Dermis blood vessel endothelial cell (primary cell): ENCODE measurements at places on chromosomes 2 and 18. TPM values are rescaled to one million over a fixed set of nuclear protein-coding genes. Genes with fewer than 3 reads are reported as not detected.

Gene MERTK
- 25.0 and 28.9 TPM in 2 replicates for total RNA-seq

Gene NTSR2
- not detected in 2 replicates for total RNA-seq

Gene NAT8
- not detected in 2 replicates for total RNA-seq

Gene RUFY4
- total RNA-seq = not detected in 2 replicates

Gene UGT1A3
- not detected in 2 replicates for total RNA-seq

Gene BOLL
- total RNA-seq = not detected in 2 replicates

DNA sequence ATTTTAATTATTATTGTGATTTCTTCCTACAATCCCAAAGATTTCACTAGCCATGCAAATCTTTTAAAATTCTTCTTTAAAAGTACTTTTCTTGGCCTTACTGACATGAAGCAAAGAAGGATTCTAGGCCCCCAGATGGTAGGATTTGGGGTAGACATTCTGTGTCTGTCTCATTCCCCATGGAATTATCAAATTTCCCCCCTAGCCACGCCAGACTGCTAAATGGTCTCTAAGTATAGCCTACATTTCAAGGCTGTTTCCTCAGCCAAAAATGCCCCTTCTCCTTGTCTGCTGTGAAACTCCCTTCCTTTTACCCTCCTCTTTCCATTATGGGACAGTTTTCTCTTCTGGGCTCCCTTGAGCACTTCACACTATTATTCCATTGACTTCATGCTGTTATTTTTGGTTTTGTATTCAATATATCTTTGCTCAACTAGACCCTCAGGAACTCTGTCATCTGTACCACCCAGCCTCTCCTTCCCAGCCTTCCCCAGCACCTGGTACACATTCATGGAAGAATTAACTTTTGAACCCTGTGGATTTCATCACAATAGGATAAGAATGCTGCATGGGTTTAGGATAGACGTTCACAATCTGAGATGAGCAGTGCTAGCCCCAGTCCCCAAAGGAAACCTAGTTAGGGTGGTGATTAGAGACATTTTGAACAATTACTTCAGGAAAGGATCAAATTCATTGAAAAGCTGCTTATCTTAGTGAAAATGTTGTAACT, 21.5 kb upstream of the CYP1B1 start:
- DNase-seq = no peak

GRCh38 chr2:19312949-19313348, 45.5 kb downstream of the OSR1 start:
- peak; percentile 14 for DNase-seq

DNA sequence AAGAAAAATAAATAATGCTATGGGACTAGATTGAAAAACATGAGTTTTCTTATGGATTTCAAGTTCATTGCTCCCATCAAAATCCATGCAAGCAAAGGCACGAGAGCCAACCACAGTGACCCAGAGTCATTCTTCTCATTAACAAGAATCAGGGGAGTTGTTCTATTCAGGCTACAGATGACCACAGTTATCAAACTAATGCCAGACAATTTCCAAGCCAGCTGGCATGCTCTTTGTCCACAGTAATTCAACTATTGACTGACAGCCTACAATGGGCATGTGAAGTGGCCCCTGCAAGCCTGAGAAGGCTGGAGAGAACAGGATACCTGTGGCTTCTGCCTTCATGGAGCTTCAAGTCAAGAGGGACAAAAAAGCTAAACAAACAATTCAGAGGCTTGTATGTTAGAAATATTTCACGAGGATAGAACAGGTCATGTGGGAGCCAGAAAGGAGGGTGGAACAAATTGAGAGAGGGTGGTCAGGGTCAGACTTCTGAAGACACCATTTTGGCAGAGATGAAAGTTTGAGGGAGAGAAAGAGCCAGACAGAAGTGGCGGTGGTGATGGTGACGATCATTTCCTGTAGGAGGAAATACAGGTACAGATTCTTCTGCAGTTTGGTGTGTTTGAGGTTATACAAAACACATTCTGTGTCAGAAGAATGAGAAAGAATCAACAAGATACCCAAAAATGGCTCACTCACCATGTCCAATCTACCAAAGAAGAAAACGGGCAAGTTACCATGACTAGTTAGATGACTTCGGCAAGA, 732.4 kb downstream of the RNF144A start:
- DNase-seq = no peak

DNA sequence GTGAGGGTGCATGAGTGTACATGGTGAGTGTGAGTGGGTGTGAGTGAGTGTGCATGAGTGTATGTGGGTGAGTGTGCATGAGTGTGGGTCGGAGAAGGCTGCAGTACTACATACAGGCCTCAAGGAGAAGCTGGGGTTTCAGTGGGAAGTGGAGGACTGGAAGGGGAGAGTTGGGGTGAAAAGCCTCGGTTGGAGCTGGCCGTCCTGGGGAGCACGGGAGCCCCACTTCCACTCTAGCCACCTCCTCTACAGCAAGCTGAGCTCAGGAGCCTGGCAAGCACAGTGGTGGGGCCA, 68.7 kb upstream of the HPCAL1 start:
- DNase-seq = no peak

GRCh38 chr2:54387059-54387991, 68.8 kb upstream of the SPTBN1 start:
- DNase-seq = peak; percentile 70

DNA sequence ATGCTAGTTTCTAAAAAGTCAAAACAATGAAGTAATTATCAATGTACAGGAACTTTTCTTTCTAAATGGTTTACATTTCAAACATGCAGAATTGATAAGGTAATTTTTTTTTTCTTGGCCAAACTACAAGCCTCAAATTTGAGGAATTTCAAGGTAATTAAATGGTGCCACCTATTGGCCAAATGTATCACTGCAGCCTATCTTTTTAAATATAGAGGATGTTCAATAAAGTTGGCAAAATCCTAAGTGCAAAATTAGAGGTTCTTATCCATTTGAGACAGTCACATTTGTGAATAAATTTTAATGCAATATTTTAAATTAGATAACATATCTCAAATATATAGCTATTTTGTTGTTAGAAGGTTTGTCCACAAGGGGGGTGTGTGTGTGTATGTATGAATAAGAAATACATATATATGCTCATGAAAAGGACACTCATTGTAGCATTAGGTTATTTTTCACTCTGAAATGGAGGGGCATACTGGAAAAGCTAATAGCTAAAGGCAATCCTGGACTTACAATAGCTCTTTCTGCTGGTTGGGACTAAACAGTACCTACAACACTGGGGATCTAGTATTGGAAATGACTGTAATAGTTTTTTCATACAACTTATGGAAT, 26.2 kb downstream of the MMADHC start:
- DNase-seq = peak; percentile 61

DNA sequence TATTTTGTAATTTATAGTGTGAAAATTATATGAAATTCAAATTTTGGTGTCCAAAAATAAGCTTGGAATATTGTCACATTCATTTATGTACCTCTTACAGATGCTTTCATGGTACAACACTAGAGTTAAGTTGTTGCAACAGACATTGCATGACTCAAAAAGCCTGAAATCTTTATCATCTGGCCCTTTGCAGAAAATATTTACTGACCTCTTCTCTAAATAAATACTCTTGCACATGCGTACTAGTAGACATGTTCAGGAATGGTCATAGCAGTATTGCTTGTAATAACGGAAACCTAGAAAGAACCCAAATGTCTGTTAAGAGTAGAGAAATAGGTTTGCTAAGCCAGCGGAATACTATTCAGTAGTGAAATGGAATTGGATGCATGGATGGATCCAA, 60.4 kb downstream of the GALNT1 start:
- no peak for DNase-seq

DNA sequence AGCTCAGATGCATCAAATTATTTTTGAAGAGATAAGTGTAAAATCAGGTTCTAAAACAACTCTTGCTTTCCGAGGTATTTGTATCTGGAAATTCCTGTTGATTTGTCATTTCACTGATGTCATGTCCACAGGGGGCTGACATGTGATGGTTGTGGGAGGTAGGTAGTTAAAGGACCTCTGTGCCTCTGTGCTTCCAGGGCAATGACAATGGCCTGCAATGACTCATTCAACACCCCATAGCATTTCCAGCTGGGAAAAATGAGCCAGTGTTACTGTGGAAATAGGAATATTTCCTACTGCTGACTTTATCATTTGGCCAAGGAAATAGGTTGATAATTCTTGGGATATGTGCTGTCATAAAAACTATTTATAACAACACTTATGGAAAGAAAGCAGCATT, 86.2 kb upstream of the CCDC195 start:
- DNase-seq = peak; percentile 79

GRCh38 chr18:60471652-60472051, 99.1 kb upstream of the MC4R start:
- DNase-seq = no peak

DNA sequence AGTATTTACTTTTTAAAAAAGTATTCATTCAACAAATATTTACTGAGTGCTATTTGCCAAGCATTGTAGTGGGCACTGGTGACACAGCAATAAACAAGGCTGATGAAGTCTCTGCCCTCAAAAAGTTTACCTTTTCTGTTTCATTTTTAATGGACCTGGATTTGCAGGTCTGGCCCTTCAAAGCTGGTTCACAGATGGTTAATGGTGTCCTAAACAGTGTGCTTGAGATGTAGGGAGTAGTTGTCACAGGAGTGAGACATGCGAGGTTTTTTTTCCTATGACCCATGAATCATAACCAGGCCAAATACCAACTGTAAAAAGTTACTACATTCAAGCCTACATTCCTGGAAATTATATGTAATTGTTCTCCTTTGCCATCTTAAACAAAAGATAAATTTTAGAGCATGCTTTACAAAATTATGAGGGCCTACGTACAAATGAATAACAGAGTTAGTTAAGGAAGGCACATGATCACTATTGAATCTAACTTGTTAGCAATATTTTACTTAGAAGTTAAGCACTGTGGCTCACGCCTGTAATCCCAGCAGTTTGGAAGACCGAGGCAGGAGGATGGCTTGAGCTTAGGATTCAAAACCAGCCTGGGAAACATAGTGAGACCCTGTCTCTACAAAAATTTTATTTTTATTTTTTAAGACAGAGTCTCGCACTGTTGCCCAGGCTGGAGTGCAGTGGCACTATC, 223.9 kb downstream of the MBD5 start:
- peak; percentile 15 for DNase-seq

DNA sequence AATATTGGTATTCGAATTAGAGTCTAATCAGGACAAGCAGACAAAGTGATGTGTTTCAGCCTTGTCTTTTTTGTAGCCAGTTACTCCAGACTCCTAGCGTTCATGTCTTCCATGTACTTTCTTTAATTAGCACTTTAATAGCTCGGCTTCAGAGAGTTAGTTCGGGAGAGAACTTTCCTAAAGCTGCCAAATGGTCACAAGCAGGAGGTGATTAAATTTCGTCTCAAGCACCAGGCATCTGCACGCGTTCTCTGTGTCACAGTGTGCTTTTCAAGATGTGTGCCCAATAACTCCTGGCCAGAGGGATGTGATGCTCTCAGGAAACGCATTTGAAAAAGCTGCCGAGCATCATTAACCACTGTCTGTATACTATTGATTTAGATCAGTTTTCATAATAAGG, 790.8 kb downstream of the SOCS6 start:
- DNase-seq = no peak

DNA sequence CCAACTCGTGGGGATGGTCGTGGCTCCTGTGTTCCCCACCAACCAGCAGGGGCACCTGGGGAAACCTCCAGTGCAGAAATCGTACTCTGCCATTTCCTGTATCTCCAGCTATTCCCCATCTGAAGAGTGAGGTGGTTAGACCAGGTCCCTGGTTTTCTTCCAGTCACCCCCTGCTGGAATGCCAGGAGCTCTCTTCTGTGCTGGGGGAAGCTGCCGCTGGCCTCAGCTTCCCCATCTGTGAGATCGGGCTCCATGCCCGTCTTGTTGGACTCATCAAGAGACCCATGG, 119.7 kb downstream of the INHBB start:
- DNase-seq = no peak

- peak; percentile 46 for DNase-seq
Measured at GRCh38 chr2:26597197-26597596, 44.0 kb downstream of the CIB4 start.

GRCh38 chr18:41410006-41410405, 545.0 kb upstream of the PIK3C3 start:
- DNase-seq = no peak

DNA sequence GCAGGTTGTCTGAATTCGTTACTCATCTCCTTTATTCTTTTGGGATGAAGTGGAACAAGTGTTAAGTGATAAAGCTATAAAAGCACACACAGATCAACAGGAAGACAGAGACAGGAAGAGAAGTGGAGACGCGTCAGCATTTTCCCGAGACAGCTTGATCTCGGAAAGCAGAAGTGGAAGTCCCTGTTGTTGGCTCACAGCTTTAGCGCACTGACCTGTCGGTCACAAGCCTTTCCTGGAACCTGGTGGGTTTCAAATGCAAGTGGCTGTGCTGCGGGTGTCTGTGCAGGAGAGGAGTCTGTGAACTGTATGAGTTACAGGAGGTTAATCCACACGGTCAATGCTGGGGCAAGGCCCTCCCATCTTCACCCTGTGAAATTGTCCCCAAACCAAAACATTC, 116.6 kb upstream of the PELI1 start:
- peak; percentile 85 for DNase-seq

- no peak for DNase-seq
Measured at GRCh38 chr2:68385220-68385906, 20.3 kb downstream of the PLEK start.

DNA sequence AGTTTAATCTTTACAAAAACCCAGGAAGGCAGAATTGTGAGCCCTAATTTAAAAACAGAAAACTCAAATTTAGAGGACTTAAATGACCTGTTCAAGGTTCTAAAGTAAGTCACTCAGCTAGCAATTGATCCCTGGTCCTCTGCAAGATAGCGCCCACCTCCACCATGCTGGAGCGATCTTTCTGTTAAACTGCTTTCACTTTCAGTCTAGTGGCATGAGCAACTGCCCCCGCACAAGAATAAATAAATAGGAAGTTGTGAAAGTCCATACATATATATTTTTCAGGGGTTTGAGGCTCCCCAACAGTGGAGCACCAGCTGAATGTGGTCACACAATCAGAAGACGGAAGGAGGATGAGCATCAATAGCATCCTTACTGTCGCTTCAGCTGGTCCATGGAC, 217.9 kb downstream of the NAPG start:
- no peak for DNase-seq

DNA sequence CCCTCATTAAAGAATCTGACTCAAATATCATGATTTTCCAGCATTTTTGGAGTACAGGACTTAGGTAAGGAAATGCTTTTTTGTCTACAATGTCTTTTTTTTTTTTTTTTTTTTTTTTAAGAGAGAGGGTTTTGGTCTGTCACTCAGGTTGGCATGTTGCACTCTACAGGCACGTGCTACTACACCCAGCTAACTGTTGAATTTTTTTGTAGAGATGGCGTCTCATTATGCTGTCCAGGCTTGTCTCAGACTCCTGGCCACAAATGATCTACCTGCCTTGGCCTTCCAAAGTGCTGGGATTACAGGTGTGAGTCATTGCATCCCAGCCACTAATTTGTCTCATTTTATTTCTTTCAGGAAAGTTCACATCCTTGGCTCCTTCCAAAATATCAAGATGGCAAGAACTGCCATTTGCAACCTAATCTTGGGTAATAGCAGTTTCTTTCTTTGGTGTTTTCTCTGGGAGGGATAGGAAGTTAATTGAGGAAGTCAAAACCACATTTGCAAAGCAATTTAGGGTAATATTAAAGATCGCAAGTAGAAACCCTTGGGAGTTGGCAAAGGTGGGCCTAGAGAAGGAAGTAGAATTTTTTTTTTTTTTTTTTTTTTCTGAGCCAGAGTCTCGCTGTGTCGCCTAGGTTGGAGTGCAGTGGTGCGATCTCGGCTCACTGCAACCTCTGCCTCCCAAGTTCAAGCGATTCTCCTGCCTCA, 15.5 kb downstream of the PNO1 start:
- no peak for DNase-seq
